Esophagus muscularis mucosa (tissue), 4 donors: ENCODE measurements at places on chromosomes 3 and 15. TPM values are rescaled to one million over a fixed set of nuclear protein-coding genes. Genes with fewer than 3 reads are reported as not detected.

GHSR gene
- not detected for total RNA-seq

DNA sequence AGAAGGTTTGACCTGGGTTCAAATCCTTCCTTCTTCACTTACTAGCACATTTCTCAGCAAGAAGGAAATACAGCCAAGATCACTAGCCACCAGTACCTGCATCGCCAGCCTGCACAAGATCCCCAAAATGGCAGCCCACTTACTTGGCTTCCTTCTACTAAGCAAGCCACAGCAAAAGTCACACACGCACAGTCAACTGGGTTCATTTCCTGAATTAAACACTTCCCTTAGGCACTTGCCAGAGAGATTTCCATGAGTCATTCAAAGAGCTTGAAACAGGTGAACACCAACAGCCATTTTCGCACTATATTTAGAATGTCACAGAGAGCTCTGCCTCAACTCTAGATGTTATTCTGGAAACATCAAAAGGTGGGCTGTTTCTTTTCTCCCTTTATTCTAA, 42.6 kb downstream of the MGLL start:
- H3K27ac ChIP-seq = peak overlapping the region; percentile 77
- no peak overlapping the region for H3K4me3 ChIP-seq
- no peaks in the 10 kb centered on the region for H3K27me3 ChIP-seq

REC114 gene
- total RNA-seq = not detected

- no peaks in the 10 kb centered on the region for H3K27me3 ChIP-seq
- no peak overlapping the region for H3K27ac ChIP-seq
- no peak for DNase-seq
Observed at GRCh38 chr3:146705225-146705624, 100.1 kb upstream of the PLSCR5 start.

DNA sequence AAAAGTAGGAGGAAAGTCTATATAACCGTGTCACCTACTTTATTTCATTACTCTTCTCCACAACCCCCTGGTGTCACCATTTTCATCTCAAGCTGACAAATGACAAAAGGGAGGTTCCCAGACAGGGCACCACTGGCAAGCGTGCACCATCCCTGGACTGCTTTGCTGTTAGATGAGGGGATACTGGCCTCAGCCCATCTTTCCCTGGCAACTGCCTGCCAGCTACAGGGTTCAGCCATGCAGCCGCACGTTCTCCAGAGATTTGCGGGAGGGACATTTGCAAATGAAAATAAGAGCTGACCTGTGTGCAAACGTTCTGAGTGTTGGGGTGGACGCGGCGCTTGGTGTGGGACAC, 660 bp downstream of the UROC1 start:
- no peaks in the 10 kb centered on the region for H3K27me3 ChIP-seq
- no peak overlapping the region for H3K4me3 ChIP-seq
- no peaks in the 10 kb centered on the region for H3K4me1 ChIP-seq
- no peaks in the 10 kb centered on the region for H3K36me3 ChIP-seq
- no peak overlapping the region for H3K27ac ChIP-seq

KBTBD13 gene
- not detected for total RNA-seq

PTH1R gene
- 7.5 TPM for total RNA-seq

MCF2L2 gene
- 0.99 TPM for total RNA-seq

ZIC4 gene
- total RNA-seq = not detected
